ENCODE measurements at places on chromosomes 12 and 14.

DNA sequence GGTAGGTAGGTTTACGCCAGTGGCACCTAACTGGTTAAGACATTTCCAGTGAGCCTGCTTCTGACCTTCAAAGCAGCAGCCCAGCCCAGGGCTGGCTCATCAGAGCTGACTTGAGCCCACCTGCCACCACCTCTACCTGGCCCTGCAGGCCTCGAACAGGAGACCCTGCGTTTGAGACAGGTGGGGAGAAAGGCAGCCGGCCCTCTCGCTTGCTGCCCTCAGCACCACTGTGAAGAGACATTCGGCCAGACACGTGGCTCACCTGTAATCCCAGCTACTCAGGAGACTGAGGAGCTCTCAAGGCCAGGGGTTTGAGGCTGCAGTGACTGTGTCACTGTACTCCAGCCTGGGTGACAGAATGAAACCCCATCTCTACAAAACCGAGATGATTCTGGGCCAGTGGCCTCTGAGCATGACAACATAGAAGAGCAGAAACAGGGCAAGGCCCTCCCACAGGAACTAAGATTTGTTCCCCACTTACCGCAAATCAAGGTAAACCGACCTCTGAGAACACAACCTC lies 74.2 kb downstream of the TESC start:
- no peak for DNase-seq

DNA sequence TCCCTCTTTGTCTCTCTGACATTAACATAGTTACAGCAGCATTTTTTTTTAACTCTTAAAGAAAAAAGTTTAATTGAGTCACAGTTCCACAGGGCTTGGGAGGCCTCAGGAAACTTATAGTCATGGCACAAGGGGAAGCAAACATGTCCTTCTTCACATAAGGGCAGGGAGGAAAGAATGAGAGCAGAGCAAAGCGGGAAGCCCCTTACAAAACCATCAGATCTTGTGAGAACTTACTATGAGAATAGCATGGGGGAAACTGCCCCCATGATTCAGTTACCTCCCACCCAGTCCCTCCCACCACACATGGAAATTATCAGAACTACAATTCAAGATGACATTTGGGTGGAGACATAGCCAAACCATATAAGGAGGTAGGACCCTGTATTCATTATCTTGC lies 96.2 kb downstream of the PLBD1 start:
- DNase-seq: no peak

DNA sequence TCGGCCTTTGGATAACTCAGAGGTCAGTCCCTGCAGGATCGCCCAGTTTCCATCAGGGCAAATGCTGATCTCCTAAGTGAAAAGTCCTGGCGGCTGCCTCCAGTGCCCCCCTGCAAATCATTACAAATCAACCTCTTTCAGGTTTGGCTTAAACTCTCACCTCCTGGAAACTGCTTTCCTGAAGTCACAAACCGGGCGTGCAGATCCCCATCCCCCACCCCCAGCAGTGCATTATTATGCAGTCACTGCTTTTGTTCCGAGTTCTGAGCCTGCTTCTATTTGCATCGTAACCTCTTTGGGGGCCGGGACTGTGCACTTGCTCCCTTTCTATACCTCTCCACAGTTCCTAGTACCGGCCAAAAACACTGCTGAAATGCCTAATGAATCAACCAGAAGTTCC lies at the start of gene USP44:
Gene USP44 (minus strand): TSS at position 172 of the 400 bp plus-strand sequence. CDS start 17,220 bp downstream, outside the sequence.
- no peak for DNase-seq

DNA sequence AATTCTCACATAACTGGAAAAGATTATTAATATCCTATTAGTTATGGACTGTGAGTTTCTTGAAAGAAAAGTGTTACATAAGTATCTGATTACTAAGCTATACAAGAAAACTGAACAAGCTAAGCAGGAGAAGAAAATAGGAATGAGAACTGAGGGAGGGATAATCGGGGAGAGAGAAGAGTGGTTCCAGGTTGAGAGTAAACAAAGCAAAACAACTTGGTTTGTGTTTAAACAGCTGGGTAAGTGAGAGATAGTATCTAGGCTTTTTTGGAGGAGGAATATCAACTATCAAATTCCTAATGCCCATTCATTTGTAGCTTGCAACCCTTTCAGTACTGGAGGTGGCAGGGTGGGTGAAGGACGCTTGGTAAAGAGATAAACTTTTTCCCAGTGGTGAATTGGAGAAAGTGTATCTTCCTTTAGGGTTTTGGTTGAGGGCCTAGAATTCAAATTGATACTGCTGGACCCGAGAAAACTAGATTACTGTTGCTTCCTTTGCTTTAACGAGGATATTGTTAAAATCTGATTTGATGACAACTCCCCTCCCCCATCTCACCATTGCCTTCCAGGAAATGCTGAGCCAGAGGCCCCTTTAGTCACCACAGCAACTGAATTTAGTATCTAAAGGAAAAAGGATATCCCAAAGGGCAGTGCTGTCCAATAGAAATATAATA lies 2.0 kb upstream of the SLC2A3 start:
- DNase-seq: no peak

- no peak for DNase-seq
Measured at GRCh38 chr12:3049611-3050249, 27.4 kb upstream of the TSPAN9 start.

DNA sequence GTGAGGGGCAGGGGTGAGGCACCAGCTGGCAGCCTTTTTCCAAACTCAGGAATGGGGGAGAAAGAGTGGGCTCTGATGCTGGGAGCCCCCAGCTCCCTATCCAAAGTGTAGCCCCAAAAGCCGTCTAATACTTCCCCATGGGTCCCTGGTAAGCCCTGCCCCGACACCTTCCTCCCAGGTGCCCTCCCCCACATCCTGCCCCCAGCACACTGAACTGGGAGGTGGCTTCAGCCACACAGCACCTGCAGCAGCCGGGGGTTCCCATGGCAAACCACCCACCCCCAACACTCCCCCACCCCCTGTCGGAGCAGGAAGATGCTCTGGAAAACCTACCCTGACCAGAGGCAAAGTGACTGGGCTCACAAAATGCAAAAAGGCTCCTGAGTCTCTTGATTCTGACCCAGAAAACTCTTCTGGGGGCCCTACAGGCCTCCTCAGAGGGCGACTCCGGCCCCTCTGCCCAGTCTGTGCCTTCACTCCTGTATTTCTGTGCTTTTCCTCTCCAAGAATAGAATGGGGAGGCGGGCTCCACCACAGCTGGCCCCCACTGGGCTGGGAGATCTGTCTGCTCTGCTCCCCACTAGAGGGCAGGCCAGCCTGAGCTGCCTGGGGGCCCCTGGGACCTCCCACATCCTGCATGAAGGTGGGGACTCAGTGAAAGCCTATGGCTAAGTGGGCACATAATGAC lies 81.6 kb downstream of the ITPK1 start:
- DNase-seq: no peak

DNA sequence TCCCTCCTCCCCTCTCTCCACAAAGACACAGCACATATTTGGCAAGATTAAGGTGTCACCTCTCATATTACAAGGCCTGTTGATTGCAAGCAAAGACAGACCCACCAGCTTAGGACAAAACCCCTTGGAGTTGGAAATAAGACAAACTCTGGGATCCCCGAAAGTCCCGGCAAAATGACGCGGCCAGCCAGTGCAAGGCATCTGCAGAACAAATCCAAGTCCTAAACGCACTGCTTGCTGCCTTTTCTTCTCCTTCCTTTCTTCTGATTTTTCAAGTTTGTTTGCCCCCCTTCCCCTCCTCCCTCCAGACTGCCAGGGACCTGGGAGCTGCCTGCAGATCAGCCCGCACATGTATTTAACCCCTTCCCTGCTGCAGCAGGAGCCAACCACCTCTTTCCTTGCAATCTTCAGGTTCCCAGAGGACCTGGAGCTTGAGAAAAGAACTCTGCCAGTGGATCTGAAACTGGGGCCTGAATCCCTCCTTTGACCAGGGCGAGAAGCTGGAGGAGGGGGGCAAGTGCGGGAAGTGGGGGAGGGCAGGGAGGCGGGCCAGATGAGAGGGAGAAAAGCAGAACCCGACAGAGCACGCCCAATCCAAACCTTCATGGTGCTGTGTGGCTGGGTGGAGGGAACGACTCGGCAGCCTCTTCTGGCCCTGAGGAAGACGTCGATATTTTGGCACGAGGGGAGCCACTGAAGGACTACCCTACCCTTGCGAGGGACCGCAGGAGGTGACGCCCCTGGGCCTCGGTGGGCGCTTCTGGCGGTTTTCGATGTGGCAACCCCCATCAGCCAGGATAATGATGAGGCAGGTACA lies 2.0 kb upstream of the NTF3 start:
- no peak for DNase-seq

DNA sequence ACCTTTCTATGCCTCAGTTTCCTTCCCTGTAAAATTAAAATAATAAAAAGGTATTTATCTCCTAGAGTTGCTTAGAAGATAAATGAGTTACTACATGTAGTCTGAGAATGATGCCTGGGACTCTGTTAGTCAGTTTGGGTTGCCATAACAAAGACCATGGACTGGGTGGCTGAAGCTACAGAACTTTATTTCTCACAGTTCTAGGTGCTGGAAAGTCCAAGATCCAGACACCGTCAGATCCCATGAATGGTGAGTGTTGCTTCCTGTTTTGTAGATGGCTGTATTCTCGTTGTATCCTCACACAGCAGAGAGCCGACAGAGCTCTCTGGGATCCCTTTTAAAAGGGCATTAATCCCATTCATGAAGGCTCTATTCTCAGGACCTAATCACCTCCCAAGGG lies 64.0 kb upstream of the LTA4H start:
- no peak for DNase-seq

DNA sequence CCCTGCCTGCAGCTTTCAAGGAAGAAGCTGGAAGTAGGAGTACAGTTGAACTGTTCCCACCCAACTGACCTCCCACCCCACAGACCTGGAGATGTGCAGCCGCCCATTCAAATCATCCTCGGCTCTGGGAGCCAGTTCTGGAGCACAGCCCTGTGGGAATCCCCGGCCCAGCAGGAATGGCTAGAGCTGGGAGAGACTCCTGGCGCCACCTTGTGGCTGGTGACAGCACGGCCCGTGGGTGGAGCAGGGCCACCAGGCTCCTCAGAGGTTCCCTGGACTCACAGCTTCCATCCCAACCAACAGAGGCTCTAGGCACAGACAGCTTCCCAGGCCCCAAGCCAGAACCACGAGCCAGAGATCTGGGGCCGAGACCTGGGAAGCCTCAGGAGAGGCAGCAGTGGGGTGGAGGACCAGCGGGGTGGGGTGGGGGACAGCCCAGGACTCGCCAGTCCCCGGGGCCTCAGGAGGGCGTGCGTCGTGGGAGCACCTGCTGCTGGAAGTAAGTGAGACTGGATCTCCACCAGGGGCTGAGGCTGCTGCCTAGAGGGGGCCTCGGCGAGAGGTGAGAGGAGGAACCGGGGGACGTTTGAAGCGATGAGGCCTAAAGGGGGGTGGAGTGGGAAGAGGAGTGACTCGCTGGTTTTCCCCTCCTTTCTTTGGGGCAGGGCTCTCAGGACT lies 43.4 kb downstream of the RNF34 start:
- DNase-seq: peak; percentile 56

GRCh38 chr14:77151918-77152588 lies 10.5 kb upstream of the ZDHHC22 start:
- DNase-seq: peak; percentile 58

- DNase-seq: no peak
Measured at GRCh38 chr12:129570796-129571400, 332.9 kb downstream of the TMEM132D start.

DNA sequence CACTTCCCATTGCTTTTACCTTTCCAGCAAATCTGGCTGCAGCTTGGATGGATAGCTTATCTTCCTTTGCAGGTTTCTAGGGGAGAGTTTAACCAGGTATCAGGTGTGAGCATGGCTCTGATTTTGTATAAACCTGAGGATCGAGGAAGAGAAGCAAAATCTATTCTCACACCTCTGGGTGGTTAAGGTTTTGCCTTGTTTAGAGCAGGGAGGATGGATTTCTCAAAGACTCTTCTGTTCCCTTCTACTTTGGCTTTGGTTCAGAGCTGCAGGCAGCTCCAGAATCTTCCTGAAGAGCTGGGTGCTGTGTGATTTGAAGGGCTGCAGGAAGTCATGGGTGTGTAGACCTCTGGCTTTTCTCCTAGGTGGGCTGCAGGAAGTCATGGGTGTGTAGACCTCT lies 1.7 kb downstream of the JDP2 start:
- DNase-seq: no peak

GRCh38 chr12:68138480-68138879 lies 21.1 kb downstream of the IFNG start:
- no peak for DNase-seq

- DNase-seq: no peak
Measured at GRCh38 chr12:125685915-125686314, 620.7 kb downstream of the AACS start.

- no peak for DNase-seq
Measured at GRCh38 chr12:65632131-65632855, 192.0 kb upstream of the HMGA2 start.

- DNase-seq: no peak
Measured at GRCh38 chr12:57198329-57198728, 18.3 kb upstream of the NXPH4 start.

DNA sequence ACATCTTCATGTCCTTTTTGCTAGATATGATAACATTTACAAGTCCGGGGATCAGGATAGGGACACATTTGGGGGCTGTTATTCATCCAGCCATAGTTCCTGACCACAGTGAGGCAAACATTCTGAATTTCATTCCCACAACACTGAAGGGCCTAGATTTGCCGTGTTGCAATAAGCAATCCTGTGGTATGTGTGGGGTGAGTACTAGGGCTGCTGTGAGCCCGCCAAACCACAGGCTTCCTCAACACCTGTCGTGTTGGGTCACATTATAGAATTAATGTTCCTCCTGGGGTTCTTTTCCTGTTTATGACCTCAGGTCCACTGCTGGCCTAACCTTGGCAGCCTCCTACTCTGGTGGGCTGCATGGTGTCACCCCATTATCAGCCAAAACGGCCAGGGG lies 119.2 kb downstream of the TBC1D30 start:
- no peak for DNase-seq

- no peak for DNase-seq
Measured at GRCh38 chr14:71770431-71770830, 161.8 kb upstream of the RGS6 start.

GRCh38 chr12:71011261-71011660 lies 90.7 kb upstream of the PTPRR start:
- DNase-seq: no peak
